Stimulated activated CD4-positive, alpha-beta T cell treated with anti-CD3 and anti-CD28 coated beads, Interleukin-1b, Interleukin-23, amount 100 ng/mL, for 1 hour (primary cell): ENCODE measurements at places on chromosomes 16 and 17.

GRCh38 chr16:17607075-17607509 is 136.3 kb upstream of the XYLT1 start:
- DNase-seq: no peak

DNA sequence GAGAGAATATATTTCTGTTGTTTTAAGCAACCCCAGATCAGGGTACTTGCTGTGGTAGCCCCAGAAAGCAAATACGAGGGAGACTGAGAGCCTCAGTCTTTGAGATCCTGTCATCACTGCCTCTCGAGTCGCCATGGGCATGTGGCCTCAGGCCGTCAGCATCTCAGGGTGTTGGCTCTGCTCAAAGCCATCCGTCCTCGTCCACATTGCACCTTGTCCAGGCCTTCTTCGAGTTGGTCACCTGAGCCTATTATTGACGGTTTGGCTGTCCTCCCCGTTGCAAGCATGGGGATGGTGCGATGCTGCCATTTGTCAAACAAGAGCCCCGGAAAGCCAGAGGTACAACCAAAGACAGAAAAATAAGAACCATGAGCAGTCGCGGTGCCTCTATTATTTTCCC is 136.9 kb downstream of the IRF8 start:
- DNase-seq: no peak

DNA sequence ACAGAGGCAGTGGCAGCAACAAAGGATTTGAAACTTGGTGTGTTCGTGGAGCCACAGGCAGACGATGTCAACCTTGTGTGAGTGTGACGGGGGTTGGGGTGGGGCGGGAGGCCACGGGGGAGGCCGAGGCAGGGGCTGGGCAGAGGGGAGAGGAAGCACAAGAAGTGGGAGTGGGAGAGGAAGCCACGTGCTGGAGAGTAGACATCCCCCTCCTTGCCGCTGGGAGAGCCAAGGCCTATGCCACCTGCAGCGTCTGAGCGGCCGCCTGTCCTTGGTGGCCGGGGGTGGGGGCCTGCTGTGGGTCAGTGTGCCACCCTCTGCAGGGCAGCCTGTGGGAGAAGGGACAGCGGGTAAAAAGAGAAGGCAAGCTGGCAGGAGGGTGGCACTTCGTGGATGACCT is 25.5 kb downstream of the STH start:
- no peak for DNase-seq

DNA sequence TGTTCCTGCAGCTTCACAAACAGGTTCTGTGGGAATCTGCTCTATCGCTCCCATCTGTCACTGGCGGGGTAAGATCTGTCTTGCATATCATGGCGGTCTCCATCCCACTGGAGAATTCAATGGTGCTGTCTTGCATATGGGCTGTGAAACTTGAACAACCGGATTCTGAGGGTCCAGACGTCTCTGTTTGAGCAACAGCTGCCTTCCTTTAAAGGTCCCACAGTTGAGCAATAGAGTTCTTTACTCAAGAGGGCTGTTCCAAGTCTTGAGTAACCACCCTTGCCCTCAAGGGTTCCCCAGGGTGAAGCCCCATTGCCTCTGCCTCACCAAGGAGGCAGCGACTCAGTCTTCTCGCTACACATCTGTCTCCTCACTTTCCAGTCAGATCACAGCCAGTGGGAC is 50.8 kb downstream of the ZFHX3 start:
- DNase-seq: no peak

DNA sequence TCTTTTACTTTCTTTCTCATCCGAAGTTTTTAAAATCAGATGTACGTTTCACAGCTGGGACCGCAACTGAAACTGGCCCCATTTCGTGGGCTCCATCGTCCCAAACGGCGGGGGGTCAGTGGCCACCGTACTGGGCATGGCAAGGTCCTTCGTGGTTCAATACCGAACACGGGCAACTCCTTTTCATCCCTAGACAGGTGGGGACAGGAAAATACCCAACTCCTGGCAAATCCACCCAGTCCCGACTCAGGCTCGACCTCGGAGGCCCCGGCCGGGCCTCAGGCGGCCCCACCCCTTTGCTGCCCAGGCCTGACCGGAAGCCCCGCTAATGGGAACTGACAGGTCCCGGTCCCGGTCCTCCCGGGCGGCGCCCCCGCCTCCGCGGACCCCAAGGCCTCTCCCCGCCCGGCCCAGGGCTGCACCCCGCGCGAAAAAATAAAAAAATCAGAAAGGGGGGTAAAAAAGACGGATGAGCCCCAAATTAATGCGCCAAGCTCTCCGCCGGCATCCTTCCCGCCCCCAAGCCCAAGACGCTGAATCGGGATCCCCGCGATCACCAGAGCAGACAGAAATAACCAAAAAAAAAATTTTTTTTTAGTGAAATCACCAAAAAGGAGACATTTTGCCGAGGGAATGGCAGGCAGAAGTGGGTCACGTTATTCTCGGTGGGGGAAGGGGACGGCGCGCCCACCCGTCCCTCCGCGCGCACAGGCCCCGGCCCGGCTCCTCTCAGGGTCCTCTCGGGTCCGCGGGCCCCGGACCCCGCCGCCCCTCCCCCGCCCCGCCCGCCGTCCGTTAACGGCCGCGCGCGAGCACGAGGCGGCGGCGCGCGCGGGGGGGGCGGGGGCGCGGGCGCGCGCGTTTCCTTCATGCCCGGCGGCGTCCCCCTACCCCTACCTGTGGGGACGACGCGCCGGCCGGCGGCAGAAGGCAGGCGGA is 562 bp downstream of the ZC3H7A start:
- no peak for DNase-seq

DNA sequence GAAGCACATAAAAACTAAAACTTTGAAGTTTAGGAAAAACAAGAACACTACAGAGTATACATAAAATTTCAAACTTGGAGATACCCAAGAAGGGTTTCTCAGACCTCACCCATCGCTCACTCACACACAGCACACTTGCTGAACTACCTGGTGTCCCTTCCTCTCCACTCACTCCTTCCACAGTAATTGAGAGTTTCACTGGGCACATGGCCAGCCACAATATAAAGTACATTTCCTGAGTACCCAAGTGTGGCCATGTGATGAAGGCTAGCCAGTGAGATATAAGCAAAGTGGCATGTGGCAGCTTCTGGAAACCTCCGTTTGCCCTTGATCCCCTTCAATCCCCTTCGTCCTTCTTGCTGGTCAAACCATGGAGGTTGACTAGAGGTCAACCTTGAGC is 11.9 kb downstream of the TOX3 start:
- DNase-seq: no peak

GRCh38 chr17:46163316-46163715 is 29.9 kb downstream of the KANSL1 start:
- DNase-seq: no peak

DNA sequence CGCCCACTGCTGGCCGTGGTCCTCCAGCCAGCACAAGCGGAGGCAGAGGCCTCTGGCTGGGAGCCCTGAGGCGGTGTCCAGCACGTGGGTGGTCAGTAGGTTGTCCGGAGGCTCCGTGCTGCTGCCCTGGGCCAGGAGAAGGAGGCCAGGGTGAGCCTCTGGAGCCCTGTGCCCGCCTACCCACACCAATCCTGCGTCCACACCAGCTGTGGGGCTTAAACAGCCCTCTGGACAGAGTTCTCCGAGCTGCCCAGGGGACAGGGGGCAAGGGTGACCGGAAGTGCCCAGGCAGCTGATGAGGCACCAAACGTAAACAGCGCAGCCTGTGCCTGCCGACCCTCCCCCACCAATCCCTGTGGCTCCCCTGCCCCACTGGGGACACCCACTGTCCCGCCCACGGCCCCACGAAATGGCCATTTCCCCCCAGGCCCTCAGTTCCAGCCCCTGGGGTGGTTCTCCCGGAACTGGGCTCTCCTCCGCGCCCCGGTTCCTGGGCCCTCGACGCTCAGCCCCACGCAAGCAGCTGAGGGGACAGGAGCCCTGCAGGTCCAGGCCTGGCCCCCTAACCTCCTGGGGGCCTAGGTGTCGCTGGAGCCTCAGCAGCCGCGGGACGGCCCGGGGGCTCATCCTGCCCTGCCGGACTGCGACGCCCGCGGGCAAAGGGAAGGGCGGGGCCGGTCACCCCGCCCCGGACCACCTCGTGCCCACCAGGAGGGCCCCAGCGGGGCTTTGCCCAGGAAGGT is 27.9 kb upstream of the DBNDD1 start:
- no peak for DNase-seq

DNA sequence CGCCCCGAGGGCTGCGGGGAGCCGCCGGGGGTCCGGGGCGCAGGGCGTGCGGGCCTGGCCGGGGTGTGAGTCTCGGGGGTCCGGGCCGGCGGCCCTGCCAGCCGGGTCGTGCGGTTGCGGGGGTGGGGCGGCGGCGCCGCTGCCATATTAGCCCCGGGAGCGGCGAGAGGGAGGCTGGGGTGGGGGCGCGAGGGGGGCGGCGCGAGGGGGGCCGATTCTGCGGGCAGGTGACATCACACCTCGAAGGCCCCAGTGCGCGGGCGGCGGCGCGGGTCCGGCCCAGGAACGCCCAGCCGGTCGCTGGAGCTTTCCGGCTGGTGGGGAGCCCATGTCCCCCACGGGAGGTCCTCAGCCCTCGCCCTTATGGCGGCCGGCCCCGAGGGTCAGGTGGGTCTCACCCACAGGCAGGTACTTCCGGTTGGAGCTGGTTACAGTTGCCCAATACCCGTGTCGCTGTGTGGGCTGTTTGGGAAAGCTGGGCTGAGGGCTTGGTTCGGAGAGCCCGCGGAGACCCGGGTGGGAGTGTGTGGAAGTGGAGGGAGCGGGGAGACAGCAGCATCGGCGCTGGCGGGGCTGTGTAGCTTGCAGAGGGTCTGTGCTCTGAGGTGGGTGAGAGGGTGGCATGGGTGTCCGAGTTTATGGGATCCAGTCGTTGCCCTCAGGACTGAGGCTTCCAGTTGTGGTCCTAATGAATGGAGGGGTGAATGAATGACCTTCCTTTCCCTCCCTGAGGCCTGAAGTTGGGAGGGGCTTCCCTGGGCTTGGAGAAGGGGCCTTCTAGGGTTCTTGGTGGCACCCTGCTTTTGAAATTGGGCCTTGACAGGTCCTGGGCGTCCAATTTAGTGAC is 804 bp downstream of the ATP6V0C start:
- DNase-seq: no peak

GRCh38 chr17:66964930-66965800 is 658 bp downstream of the CACNG4 start:
- no peak for DNase-seq

- no peak for DNase-seq
These were observed 10.6 kb downstream of the ZSCAN10 start for GRCh38 chr16:3088450-3088849.

DNA sequence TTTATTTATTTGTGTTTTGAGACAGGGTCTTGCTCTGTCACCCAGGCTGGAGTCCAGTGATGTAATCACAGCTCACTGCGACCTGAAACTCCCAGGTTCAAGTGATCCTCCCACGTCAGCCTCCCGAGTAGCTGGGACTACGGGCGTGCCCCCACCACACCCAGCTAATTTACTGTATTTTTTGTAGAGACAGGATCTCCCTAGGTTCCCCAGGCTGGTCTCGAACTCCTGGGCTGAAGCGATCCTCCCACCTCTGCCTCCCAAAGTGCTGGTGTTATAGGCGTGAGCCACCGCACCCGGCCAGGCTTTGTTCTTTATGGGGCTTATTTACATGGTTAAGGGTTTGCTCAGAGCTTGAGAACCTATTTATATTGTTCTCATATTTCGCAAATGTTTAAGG is 5.8 kb upstream of the MEIOB start:
- no peak for DNase-seq

GRCh38 chr17:27578718-27579085 is 52.3 kb upstream of the LGALS9 start:
- no peak for DNase-seq

- no peak for DNase-seq
These were observed 127.9 kb downstream of the CCDC182 start for GRCh38 chr17:57617218-57617617.

DNA sequence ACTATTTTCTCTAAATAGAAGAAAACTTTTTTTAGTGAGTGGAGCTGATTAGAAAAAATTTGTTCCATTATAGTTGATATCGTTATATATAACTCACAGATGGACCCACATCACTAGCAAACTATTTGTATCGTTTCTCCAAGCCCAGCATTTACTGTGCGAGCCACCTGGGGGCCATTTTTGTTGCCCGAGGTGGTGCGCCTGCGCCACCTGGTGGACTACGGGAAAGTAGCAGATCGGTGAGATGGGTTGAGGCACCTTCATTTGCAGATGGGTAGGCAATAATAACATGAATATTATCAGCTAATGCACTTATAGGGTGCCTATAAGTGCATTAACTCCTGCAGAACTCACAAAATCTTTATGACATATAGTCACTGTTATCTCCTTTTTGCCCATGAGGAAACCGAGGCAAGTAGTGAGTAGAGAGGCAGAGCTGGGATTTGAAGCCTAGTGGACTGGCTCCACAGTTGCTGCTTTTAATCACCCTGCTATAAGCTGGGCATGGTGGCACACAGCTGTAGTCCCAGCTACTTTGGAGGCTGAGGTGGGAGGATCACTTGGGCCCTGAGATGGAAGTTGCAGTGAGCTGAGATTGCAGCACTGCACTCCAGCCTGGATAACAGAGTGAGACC is 23.2 kb upstream of the NTN1 start:
- DNase-seq: peak; percentile 61

DNA sequence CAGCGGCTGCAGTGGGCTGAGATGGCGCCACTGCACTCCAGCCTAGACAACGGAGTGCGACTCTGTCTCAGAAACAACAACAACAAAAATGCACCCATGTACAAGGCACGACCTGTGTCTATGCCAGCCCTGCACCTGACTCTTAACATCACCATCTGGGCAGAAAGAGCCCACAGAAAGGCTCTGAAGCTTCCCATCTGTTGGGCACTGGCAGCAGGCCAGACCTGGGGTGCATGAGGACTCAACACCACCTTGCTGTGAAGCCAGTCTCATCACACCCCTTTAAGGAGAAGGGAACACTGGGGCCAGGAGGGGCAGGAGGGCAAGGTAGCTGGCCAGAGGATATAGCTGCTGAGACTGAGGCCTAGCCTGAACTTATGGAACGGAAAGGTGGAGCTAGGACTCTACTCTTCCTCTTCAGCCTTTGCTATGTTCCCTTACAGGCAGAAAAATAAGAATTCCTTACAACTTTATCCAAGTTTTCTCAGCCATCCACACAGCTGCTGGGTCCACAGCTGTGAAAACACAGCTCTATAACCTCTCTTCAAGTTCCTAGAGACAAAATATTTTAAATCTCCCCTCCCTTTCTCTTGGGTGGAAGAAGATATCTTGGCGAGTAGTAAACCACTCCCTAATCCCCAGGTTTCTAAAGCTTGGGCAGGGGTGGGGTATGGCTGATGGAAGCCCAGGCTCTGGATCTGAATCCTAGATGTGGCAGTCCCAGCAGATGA is 2.8 kb downstream of the ELOB start:
- no peak for DNase-seq
